ENCODE measurements at places on chromosomes 4 and X.

- DNase-seq: no peak
Observed at GRCh38 chrX:152588206-152588605, 49.5 kb upstream of the GABRQ start.

DNA sequence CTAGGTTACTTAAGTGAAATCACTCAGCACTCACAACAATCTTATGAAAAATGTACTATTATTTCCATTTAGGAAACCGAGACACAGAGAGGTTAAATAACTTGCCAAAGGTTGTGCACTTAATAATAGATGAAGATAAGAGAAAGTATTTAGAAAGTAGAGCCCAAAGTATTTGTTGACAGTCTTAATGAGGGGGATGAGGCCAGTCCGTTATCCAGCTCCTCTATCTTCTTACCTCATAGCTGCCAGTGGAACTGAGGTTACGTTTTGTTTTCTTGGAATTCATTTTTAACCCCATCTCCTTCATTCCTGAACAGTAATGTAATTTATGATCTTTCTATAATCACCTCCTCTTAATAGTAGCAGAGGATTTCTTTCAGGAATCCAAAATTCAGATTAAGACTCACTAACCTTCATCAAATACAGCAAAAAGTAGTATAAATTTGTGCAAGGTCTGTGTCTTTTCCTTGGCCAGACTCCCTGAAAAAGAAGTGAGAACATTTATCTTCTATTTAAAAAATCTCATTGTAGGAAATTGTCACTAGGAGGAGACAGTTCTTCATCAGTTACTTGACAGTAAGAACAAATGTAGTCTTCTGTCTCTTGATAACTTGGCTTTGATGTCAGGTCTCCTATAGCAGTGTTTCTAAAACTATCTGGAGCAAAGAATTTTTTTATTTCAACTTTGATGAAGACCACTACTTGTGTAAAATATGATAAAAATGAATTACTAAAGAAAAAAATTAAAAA lies 35.5 kb downstream of the F8 start:
- DNase-seq: no peak

DNA sequence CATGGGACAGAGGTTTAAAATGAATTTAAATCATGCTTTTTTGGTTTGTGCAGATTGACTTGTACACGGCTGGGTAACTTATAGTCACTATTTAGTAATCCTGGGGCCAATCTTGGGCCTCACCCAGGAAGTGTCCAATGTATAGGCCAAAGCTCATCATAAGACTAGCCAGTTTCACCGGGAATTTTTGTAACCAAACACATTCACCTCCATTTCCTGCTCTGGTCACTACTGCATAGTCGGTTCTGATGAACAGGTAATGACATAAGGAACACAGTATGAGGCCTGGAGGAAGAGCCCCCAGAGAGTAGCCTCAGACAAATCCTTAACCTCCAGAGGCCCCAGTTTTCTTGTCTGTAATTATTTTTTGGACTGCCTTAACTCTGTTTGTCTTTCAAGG lies 81.9 kb downstream of the HPRT1 start:
- DNase-seq: no peak

- no peak for DNase-seq
Observed at GRCh38 chr4:146335763-146336409, 121.5 kb downstream of the REELD1 start.

Data from CD4-positive, alpha-beta T cell treated with Interleukin-15 for 1 hour (primary cell).